ENCODE measurements at places on chromosomes 3 and 15. TPM values are rescaled to one million over a fixed set of nuclear protein-coding genes. Genes with fewer than 3 reads are reported as not detected.

THSD4 gene
- total RNA-seq = 0.29 TPM

DUOX1 gene
- total RNA-seq = 0.14 TPM

LSMEM2 gene
- total RNA-seq = not detected

CGGBP1 gene
- total RNA-seq = 42.6 TPM

STAC gene
- total RNA-seq = not detected

SETD2 gene
- total RNA-seq = 48.8 TPM

CD80 gene
- not detected for total RNA-seq

GPR160 gene
- total RNA-seq = 16.1 TPM

UACA gene
- total RNA-seq = 141 TPM

ZMYND10 gene
- total RNA-seq = 0.23 TPM

HTR3E gene
- total RNA-seq = not detected

POTEB3 gene
- not detected for total RNA-seq

CTNNB1 gene
- total RNA-seq = 201 TPM

CCDC54 gene
- not detected for total RNA-seq

NANOGP8 gene
- total RNA-seq = not detected

MAGEF1 gene
- total RNA-seq = 59.1 TPM
